ENCODE measurements at places on chromosomes 1 and 21.
A peak's percentile ranks its signal among the peaks of the same experiment; 100 is the strongest.

GRCh38 chr1:41024953-41025352 lies 3.4 kb upstream of the SLFNL1 start:
- DNase-seq: no peak

GRCh38 chr1:93669369-93669768 lies 12.3 kb downstream of the BCAR3 start:
- DNase-seq: no peak

DNA sequence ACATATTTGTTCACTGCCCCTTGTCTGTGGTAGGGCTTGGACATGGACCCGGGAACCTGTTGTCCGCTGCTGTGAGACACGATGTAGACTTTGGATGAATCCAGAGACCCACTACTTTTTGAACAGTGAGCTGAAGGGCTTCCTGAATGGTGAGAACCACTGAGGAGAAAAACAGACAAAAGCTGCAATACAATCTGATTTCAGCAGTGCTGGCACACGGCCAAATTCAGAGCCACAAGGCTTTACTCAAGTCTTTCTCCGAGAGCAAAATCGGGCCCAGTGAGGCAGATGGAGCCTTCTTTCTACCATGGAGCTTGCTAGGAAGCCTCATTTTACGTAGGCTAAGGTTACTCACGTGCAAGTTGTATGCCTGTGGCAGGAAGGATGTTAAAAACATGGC lies 197.6 kb downstream of the SIPA1L2 start:
- DNase-seq: no peak

- no peak for DNase-seq
Measured at GRCh38 chr21:45436351-45437065, 31.5 kb downstream of the COL18A1 start.

DNA sequence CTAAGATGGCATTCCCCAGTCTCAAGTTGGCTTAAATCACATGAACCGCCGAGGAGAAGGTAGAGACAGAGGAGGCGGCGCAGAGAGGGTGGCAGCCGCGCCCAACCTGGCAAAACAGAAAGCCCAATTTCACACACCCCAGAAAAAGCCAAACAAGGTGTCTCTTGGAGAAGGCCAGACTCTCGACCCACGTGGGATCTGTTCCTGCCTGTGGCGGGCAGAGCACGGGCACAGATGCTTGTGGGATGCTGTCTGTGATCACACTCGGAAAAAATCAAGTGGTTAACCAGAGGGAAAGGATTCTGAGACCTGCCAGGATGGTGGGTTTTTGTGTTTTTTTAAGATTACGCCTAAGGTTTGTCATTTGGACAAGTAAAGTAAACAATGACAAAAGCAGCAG lies 80.7 kb downstream of the MRPL37 start:
- DNase-seq: no peak

GRCh38 chr1:52552236-52552504 lies 722 bp downstream of the TUT4 start:
- no peak for DNase-seq

- DNase-seq: no peak
Measured at GRCh38 chr1:67610450-67610849, 74.6 kb upstream of the GADD45A start.

GRCh38 chr1:43992232-43992995 lies 1.0 kb downstream of the CCDC24 start:
- no peak for DNase-seq

- DNase-seq: no peak
Measured at GRCh38 chr1:208347191-208347590, 103.0 kb upstream of the PLXNA2 start.

- peak; percentile 41 for DNase-seq
Measured at GRCh38 chr1:207049974-207050391, 1.0 kb downstream of the YOD1 start.

DNA sequence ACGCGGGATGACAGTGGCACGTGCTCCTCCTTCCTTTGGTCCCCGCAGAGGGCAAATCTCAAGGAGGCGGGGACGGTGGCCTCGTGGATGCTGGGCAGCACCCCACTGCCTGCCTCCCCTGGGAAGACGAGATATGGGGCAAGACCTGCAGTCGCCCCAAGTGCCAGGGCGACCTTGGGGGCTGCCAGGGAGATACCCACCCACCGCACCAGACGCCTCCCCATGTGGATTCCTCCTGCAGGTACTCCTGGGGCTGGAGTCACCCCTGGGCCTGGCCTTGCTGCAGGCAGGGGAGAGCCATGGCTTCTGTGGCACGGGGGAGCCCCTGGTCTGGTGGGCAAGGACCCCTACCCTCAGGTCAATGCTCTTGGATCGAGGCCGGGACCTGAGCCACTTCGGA lies 5.9 kb upstream of the AURKAIP1 start:
- no peak for DNase-seq

- DNase-seq: no peak
Measured at GRCh38 chr1:109637446-109637845, 17.8 kb downstream of the AMPD2 start.

DNA sequence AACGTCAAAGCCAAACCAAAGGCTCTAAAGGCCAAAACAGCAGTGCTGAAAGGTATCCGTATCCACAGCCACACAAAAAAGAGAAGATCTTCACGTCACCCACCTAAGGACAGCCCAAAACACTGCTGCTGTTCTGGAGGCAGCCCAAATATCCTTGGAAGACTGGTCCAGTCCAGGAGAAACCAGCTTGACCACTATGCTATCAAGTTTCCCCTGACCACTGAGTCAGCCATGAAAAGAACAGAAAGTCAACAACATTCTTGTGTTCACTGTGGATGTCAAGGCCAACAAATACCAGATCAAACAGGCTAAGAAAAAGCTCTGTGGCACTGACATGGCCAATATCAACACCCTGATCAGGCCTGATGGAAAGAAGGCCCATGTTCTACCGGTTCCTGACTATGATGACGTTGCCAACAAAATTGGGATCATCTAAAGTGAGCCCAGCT lies 32.1 kb downstream of the ARID4B start:
- DNase-seq: no peak

GRCh38 chr1:169103002-169103401 lies 3.5 kb upstream of the ATP1B1 start:
- DNase-seq: no peak

DNA sequence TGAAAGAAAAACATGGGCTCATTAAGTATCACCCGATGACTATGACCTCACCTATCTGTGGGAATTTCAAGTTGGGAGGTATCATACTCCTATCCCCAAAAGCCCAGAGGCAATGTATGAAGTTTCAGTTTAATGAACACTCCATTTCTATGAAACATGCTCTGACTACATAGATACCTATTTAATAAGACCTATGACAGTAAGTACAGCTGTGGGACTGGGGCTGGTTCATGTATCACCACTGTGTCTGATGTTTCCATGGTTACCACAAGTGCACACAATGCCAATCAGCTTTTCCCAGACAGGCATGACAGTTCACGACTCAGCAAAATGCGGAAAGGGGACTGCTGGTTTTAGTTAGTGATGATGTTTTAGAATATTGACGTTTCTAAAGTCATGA lies 167.7 kb downstream of the SIPA1L2 start:
- no peak for DNase-seq

GRCh38 chr21:39696618-39697017 lies 48.4 kb upstream of the IGSF5 start:
- DNase-seq: no peak

DNA sequence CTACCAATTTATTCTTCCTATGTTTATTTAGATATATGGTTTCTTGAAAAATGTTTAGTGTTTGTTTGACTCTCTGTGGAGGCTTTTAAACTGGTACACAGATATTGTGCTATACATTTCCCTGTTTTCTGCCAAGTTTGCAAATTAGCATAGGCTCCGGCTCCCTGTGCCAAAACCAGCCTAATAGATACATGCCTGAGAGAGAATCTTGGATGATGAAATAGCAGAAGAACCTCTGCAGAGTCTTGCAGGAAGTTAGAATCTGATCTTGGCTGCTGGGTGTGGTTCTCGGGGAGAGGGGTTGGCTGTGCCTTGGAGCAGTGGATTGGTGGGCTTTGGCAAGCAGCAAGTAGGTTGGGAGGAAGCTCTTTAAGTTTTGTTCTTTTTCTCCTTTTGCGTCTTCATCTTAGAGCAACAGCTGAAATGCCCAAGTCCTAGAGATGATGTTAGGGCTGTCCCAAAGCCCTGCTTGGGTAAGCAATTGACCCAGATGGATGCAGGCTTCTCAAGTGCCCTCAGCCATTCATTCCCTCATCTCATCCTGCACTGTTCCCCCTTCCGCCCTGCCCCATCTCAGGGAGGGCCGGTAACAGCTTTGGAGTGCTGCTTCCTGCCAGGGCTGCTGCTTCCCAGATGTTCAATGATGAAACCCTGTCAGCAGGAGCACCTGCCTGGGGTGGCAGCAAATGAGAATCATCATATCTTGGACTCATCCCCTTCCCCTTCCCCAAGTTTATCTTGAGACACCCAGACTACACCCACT lies 9.3 kb downstream of the PLA2G2A start:
- no peak for DNase-seq

DNA sequence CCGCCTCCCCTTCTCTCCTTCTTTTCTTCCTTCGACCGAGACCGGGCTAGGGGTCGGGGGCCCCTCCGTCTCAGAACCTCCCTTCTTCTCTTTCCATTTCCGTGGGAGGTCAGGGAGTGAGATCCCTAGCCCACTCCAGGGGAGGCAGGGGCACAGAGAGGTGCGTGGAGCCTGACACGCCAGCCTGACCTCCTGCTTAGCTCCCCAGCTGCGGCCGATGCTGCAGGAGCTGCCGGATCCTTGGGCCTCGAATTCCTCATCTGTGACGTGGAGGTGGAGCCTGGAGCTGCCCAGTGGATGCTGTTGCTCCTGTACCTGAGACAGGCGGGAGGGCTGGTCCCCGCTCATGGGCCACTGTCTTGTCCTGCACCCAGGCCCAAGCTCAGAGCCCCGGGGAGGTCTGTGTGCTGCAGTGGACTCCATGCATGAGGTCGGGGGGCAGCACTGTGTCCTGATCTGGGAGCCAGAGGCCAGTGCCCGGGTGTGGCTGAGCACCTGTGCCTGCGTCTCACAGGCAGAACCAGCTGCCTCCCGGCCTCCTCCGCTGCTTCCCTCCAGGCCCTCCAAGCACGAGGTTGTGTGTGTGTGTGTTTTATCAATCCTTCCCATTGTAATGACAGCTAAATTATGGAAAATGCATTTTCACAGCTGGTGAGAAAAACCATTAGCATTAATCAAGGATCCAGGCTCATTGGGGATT lies 55.3 kb upstream of the TTC34 start:
- no peak for DNase-seq

DNA sequence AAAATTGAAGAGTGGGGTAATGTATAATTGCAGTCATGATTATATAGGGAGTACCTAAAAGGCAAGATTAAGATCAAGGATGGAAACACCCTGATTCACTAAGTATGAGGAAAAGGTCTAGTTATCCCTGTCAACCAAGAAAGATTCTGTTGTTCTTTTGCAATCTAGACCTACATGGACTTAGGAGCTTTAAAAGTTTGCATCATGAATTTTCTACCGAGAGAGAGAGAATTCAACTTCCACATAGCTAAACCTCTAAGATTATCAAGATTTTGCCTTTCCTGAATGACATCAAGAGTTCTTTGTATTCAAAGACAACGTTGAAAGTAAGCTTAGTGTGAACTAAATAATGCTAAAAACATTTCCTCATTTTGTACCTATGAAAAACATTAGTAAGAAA lies 78.8 kb upstream of the RBM34 start:
- DNase-seq: no peak

- DNase-seq: no peak
Measured at GRCh38 chr1:16441282-16441665, 750 bp downstream of the NECAP2 start.

GRCh38 chr1:207145401-207146058 lies 41.5 kb downstream of the C4BPA start:
- DNase-seq: no peak

- no peak for DNase-seq
Measured at GRCh38 chr1:183794088-183794487, 10.8 kb upstream of the RGL1 start.

- no peak for DNase-seq
Measured at GRCh38 chr1:195141294-195141693, 1466.9 kb downstream of the KCNT2 start.

GRCh38 chr21:44708866-44709425 lies 2.4 kb downstream of the TSPEAR start:
- DNase-seq: no peak

GRCh38 chr1:214469290-214469689 lies 82.1 kb downstream of the PTPN14 start:
- DNase-seq: no peak

DNA sequence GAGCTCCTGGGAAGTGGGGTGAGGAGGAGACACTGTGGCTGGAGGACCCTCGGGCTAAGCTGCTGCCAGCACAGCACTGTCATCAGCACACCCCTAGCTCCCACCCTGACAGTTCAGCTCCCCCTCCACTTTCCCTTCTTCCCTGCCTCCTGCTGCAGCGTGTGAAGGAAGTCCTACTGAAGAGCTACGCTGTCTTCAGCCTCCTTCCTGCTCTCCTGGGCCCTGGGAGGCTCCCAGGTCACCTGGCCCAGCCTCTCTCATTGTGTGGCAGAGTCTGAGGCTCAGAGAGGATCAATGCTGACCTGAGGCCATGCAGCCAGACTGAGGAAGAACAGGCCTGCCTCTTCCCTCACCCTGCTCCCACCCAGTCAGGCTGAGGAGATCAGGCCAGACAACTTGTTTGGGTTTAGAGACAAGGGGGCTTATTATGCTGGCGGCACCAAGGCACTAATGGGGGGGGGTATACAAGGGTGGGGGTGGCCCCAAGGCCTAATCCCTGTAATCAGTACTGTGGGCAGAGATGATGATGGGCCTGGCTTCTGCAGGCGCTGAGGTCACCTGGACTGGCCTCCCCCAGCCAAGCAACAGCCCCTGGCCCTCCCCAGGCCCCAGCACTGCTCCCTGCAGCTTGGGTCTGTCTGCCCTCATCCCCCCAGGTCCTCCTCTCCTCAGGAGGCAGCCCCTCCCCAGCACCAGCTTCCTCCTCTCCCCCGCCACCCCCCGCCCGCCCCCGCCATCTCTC lies 9.1 kb downstream of the NES start:
- DNase-seq: no peak

DNA sequence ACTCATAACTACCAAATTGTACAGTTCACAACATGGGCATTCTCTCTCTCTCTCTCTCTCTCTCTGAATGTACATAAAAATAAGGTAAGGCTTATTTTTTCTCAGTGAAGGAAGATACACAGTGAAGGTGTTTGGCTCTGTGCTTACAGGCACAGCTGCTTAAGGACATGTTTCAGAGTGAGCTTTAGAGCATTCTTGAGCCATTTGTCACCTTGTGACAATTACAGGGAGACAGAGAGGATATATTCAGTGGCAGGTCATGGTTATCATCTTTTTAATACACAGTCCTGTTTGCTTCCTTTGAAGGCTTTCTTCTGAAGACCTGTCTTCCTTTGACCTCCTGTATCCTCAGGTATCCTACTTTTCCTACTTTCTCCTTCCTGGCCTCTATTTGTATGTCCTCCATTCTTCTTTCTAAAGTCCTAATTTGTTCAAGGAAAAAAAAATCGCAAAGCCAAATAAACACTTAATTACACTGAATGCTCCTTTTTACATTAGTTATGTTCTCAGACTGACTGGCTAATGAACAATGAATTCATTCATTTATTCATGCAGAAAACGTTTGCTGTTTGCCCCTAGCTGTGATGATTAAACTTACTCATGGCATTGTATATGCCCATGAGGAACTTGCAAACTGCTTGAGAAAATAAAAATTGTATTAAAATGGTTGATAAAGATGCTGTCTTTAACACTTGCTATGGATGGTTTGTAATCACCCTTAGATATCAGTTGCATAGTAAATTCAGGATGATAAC lies 33.4 kb downstream of the HSD17B7 start:
- DNase-seq: no peak

All from SW 1271 (cell line).